ENCODE measurements at places on chromosomes 11 and 22.

DNA sequence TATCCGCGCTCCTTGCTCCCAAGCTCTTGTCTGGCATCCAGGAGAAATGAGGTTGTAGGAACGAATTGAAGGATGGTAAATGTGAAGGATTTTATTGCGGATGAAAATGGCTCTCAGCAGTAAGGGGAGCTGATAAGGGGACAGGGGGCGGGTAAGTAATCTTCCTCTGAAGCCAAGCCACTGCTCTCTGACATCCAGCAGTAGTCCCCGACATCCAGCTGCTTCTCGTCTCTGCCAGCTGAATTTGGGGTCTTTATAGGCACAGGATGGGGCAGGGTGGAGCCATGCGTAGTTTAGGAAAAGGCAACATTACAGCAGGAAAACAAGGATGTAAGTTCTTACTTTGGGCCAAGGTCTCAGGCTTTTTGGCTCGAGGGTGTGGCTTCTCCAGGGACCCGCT lies 1370.1 kb upstream of the RAG2 start:
- no peak for DNase-seq

DNA sequence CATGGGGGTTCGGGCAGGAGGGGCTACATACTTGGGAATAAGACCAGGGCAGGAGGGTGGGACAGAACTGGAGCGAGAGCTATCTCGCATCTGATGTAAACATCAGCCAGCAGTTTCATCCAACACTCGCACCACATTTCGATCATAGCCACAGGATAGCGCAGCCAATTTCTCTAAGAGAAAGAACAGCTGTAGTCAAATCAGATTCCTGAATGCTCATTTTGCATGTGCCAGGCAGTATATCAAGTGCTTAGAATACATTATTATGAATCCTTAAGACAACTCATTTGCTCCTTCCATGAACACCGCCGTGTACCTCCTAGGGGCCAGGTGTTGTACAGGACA lies 14.5 kb downstream of the DGCR2 start:
- no peak for DNase-seq

DNA sequence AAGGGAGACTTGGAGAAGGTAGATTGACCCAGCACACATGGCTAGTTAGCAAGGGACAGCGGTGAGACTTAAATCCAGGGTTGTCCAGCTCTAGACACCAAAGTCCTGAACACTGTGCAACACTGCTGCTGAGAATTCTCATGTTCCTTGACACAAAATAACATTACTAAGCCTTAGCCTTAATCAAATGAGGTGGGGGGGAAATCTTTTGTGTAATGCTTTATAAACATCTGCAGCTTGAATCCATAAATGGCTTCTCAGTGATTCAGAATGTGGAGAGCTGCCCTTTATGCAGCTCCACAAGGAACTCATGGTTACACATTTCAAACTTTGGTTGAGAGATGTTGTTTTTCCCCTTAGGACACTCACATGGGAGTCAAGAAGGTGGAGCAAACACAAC lies 80.0 kb downstream of the CD44 start:
- DNase-seq, result no peak

DNA sequence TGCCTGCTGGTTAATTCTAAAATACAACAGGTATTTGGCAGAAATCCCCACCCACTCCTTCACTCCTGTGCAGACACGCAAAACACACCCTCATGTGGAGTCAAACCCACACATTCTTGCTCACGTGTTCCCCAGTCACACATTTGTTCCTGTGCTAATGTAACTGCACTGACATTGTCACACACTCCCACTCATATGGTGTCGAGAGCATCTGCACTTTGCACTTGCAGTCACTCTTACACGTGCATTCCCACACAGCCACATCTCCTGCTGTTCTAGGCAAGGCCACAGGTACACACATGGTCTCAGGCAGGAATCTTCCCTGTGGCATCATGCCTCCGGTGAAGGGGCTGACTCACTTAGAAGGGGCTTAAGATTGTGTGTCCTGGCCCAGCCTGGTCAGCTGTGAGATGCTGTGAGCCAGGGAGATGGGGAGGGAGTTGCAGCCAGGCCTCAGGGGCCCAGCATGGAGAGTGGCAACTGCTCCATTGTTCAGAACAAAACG lies 395.0 kb downstream of the TENM4 start:
- DNase-seq, result no peak

DNA sequence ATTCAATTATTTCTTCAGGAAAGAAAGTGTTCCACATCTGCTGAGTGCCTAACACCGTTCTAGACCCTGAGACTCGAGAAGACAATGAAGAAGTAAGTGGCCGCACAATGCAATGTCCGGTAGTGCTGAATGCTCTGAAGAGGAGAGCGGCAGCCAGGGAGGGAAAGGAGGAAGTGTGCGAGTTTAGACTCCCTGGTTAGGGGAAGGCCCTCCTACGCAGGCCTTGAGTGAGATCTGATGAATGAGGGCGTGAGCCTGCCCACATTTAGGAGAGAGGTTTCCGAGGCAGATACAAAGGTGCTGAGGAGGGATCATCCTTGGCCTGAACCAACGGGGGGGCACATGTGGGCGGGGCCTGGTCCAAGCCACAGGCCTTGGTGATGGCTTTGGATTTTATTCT lies 558.6 kb downstream of the NTM start:
- DNase-seq, result no peak

DNA sequence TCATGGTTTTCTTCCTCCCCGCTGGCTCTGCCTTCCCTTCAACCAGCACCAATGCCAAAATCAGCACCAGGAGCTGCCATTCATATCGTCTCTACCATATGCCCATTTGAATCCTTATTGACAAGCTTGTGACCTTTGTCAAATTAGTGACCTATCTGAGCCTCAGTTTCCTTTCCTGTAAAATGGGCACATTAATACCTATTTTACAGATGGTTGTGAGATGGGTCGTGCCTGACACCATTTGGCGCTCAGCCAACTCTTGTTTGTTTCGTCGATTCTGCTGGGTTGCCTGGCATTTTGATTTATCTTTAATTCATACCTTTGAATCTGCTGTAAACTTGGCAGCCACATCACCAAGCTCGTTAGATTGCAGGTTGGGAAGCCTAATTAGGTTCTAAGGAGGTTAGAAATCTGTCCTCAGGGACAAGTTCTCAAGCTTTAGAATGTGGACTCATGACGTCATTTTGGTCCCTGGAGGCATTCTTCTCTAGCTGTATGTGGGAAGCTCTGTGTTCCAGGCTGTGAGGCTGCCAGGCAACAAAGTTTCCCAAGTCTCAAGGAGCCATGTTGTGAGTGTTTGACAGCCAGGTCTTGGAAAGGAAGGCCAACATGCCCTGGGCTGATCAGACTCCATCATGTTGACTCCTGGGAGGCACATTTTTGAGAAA lies 61.0 kb downstream of the RPS6KA4 start:
- DNase-seq, result no peak

DNA sequence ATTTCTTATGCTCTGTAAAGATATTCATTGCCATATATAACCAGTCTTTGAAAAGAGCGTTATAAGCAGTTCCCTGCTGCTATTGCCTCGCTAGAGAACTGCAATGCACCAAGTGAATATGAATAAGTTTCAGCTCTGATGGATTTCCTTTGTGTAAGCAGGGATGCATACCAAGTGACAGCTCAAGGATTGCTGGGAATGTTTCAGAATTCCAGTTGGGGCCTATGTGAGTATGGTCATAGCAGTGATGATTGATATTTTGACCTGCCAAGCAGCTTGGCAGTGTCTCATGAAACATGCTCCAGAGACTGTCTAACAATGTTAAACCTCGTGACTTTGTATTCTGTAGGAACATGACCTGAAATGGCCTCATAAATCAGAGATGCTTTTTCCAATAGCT lies 312.6 kb downstream of the C11orf87 start:
- DNase-seq, result no peak

GRCh38 chr22:28094771-28095170 lies 175.7 kb upstream of the PITPNB start:
- DNase-seq, result no peak
